ENCODE measurements at places on chromosomes 5 and 9. TPM values are rescaled to one million over a fixed set of nuclear protein-coding genes. Genes with fewer than 3 reads are reported as not detected.

GRCh38 chr5:7629561-7629960 lies 221.4 kb downstream of the CFAP90 start:
- H3K4me3 ChIP-seq = no peak overlapping the region
- peaks cover 74% of the 10 kb centered on the region for H3K36me3 ChIP-seq
- H3K4me1 ChIP-seq = peaks cover 17% of the 10 kb centered on the region
- DNase-seq = no peak

DNA sequence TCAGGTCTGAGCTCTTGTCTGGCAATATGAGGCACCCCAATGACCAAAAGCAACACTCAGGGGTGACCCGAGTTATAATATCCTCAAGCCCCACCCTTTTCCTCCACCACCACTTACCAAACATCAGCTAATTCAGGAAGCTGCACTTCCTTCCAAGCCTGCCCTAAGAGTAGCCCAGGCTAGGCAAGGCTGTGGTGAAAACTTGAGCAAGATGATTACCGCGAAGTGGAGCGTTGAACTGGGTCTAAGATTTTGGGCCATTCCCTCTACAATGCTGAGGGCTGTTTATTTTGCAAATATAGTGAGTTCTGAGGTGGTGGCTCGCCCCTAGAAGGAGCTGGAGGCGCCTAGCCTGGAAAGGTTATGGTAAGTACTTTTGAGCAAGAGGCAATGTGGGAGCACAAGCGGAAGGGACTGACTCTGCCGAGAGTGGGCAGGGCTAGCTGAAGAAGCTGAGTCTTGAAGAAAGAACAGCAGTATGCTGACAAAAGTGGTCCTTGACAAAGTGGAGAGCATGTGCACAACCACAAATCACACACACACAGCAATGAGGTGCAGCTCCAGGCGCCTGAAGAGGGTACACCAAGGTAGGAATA lies at the start of gene HK3:
TSS of gene HK3 (minus strand) at position 51 of the 596 bp plus-strand sequence. CDS start 3,187 bp downstream, outside the sequence.
- peaks cover 7% of the 10 kb centered on the region for H3K36me3 ChIP-seq
- H3K27me3 ChIP-seq = no peaks in the 10 kb centered on the region
- no peak within 1 kb of the TSS for H3K4me3 ChIP-seq
- no peak for DNase-seq
- peaks cover 11% of the 10 kb centered on the region for H3K4me1 ChIP-seq

- H3K27me3 ChIP-seq = peaks cover 3% of the 10 kb centered on the region
- DNase-seq = no peak
- H3K4me3 ChIP-seq = no peak overlapping the region
Measured at GRCh38 chr5:58599217-58599616, 16.3 kb downstream of the RAB3C start.

DNA sequence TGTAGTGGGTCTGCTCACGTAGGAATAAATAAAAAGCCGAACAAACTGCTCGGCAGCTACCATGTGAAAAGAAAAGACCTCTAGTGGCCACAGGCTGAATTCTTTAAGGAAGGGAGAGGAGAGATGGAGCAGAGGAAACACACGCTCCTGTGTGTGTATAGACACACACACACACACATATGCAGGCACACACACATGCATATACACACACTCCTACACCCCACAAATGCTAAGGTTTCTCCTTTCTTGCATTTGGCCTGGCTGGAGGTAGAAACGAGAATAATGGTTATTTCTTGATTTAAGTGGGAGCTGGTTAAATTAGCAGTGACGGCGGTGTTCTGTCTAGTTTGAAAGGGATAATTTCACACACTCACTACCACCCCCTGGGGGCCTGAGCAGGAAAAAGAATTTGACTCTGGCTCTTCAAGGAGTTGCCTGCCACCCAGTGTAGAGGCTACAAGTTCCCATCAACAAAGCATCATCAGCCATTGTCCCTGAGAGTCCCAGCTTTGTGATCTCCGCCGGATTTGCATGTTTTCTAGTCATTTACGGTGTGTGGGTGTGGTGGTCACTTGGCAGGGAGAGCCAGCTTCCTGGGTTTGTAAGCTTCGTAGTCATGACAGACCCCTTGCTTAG lies at the start of gene INSYN2B:
TSS of gene INSYN2B (minus strand) at position 78 of the 636 bp plus-strand sequence. CDS start 96,597 bp downstream, outside the sequence.
- H3K36me3 ChIP-seq = no peaks in the 10 kb centered on the region
- peak within 1 kb of the TSS; percentile 70 for H3K27ac ChIP-seq
- H3K4me1 ChIP-seq = peaks cover 50% of the 10 kb centered on the region

- H3K36me3 ChIP-seq = peaks cover 32% of the 10 kb centered on the region
- no peak for DNase-seq
- H3K4me3 ChIP-seq = no peak overlapping the region
- peak overlapping the region; percentile 71 for H3K27ac ChIP-seq
- H3K27me3 ChIP-seq = peaks cover 4% of the 10 kb centered on the region
- H3K4me1 ChIP-seq = peaks cover 33% of the 10 kb centered on the region
Measured at GRCh38 chr5:31861601-31862000, 222.7 kb downstream of the PDZD2 start.

GRCh38 chr5:173232499-173233346 lies 2.3 kb downstream of the NKX2-5 start:
- H3K36me3 ChIP-seq = no peaks in the 10 kb centered on the region
- H3K4me1 ChIP-seq = peaks cover 54% of the 10 kb centered on the region
- peak overlapping the region; percentile 51 for H3K4me3 ChIP-seq
- DNase-seq = peak; percentile 52
- H3K27me3 ChIP-seq = peaks cover 100% of the 10 kb centered on the region

GRCh38 chr9:27569406-27569805 lies 3.9 kb downstream of the C9orf72 start:
- peaks cover 2% of the 10 kb centered on the region for H3K27me3 ChIP-seq
- H3K27ac ChIP-seq = no peak overlapping the region
- peaks cover 22% of the 10 kb centered on the region for H3K4me1 ChIP-seq
- no peak for DNase-seq
- no peak overlapping the region for H3K4me3 ChIP-seq
- peaks cover 17% of the 10 kb centered on the region for H3K36me3 ChIP-seq

DNA sequence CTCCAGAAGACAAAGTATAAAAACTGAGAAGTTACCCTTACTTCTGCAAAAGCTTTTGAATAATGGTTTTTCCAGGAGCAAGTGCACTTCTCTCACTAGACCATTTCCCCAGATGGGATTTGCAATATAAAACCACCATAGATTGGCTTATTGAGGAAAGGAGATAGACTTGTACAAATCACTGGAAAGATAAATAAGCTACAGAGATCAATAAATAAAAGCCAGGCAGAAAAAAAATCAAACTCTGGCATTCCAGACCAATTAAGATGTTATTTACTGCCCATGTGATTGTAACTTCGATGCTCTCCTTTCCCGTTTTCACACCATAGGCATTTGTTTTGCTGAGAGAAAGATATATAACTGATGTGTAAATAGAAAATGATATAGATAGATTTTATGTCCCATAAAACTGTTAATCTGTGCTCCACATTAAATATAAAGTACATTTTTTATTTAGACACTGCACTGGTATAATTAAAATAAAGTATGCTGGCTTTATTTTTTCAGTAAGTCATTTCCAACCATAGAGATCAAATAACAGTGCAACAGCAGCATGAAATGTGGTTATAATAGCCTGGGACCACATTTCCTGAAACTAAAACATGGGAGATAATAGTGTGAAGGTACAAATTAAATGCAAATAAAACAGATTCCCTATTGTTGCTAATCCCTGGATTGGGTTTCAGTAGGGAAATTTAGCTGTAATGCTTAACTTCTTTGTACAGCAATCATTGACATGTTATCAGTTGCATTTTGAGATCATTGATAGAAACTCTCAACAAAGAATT lies 177.7 kb downstream of the NR2F1-AS1 start:
- H3K36me3 ChIP-seq = peaks cover 4% of the 10 kb centered on the region
- peaks cover 14% of the 10 kb centered on the region for H3K4me1 ChIP-seq
- no peaks in the 10 kb centered on the region for H3K27me3 ChIP-seq
- H3K4me3 ChIP-seq = no peak overlapping the region
- no peak overlapping the region for H3K27ac ChIP-seq

DNA sequence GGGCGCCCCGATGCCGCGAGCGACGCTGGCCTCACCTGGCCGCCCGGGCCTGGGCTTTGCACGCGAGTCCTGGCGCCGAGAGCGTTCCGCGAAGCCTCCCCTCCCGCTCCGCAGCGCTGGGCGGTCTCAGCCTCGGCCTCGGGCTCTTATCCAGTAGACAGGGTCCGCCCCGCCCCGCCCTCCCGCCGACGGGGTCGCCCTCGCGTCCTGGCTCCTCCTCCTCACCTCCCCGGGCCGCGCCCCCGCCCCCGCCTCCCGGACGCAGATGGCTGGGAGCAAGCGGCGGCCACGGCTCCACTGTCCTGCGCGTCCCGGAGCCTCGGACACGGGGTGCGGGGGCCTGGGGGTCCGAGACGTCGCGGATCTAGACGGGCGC lies at the start of gene SLC6A3:
TSS of gene SLC6A3 (minus strand) at position 128 of the 376 bp plus-strand sequence. CDS start 2,243 bp downstream, outside the sequence.
- peak within 1 kb of the TSS; percentile 69 for H3K4me3 ChIP-seq
- no peak within 1 kb of the TSS for H3K27ac ChIP-seq
- peaks cover under 1% of the 10 kb centered on the region for H3K36me3 ChIP-seq
- DNase-seq = peak; percentile 89

DNA sequence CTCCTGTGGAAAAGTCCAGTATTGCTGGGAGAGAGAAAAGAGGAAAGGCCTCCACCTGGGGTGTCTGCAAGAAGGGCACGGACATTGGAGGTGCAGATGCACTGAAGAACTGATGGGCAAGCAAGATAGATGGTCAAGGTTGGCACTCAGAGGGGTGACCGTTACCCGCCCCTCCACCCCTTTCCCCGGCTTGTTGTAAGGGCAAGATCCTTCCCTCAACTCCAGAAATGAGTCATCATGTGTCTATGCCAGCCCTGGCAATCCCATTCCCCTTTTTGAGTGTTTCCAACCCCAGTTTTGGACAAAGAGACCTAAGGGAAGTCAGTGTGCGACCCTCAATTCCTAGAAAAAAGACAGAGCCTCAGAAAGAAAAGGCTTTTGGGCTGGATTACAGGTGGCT lies 34.9 kb upstream of the ATP6V1G1 start:
- H3K4me3 ChIP-seq = no peak overlapping the region
- DNase-seq = no peak
- H3K27ac ChIP-seq = no peak overlapping the region
- H3K36me3 ChIP-seq = peaks cover 4% of the 10 kb centered on the region

- peaks cover 14% of the 10 kb centered on the region for H3K27me3 ChIP-seq
- no peak for DNase-seq
- peaks cover 4% of the 10 kb centered on the region for H3K4me1 ChIP-seq
Measured at GRCh38 chr9:130997395-130997684, 11.6 kb upstream of the LAMC3 start.

DNA sequence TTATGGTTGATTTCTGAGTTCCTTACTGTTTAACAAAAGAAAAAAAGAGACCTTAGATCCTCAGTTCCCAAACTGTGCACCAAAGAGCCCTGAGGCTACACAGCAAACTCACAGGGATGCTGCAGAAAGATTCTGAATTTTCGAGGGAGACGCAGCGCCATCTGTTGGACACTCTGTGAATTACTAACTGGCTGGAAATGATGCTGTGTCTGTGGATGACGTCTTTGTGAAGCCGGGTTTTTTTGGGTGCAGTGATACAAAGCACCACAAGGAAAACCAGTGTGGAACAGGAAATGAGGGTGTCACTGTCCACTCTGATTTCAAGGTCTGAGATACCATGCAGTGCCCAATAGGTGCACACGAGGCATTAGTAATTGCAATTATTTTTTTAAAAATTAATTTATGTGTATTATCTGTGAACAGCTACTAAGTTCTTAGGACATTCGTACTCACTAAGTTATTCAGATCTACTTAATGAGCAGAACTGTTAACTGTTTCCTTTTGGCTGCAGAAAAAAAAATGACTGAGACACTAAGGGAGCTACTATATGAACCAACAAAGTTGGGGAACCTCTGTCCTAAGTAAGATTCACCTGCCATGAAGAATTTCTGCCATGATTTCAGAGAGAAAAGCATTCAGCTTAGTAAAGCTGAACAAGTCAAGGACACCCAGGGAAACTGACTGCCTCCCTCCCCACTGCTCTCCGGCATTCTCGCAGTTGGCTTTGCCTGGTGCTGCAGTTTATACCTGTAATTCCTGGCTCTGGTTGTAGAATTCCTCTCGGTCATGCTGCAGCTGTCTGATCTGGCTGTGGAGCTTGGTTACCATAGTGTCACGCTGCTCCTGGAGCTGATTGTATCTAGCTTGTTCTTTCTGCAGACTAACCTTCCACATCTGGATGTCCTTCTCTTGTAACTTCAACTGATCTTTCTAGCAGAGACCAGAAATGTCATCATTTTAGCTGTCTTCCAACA lies 23.4 kb downstream of the SPACA9 start:
- peak; percentile 78 for DNase-seq
- H3K4me1 ChIP-seq = peaks cover 24% of the 10 kb centered on the region
- no peak overlapping the region for H3K4me3 ChIP-seq
- no peak overlapping the region for H3K27ac ChIP-seq
- H3K27me3 ChIP-seq = no peaks in the 10 kb centered on the region
- H3K36me3 ChIP-seq = peaks cover 41% of the 10 kb centered on the region

GRCh38 chr9:137046088-137046787 lies at the start of gene NPDC1:
TSS of gene NPDC1 (minus strand) at chr9:137046177. CDS start at chr9:137045989, 188 bp downstream.
- H3K4me1 ChIP-seq = peaks cover 10% of the 10 kb centered on the region
- peak within 1 kb of the TSS; percentile 77 for H3K4me3 ChIP-seq
- peaks cover 47% of the 10 kb centered on the region for H3K27me3 ChIP-seq
- peak; percentile 94 for DNase-seq
- H3K27ac ChIP-seq = no peak within 1 kb of the TSS

- no peak overlapping the region for H3K4me3 ChIP-seq
- DNase-seq = no peak
- H3K27me3 ChIP-seq = no peaks in the 10 kb centered on the region
- peaks cover 10% of the 10 kb centered on the region for H3K4me1 ChIP-seq
Measured at GRCh38 chr9:77707383-77708063, 59.4 kb upstream of the GNA14 start.

- no peak for DNase-seq
- H3K27me3 ChIP-seq = no peaks in the 10 kb centered on the region
- no peak overlapping the region for H3K4me3 ChIP-seq
Measured at GRCh38 chr5:164002214-164002613, 496.8 kb downstream of the MAT2B start.

- peaks cover 62% of the 10 kb centered on the region for H3K4me1 ChIP-seq
- no peaks in the 10 kb centered on the region for H3K27me3 ChIP-seq
- H3K4me3 ChIP-seq = no peak overlapping the region
Measured at GRCh38 chr5:111127453-111128195, 35.5 kb downstream of the WDR36 start.

GRCh38 chr5:154630410-154630809 lies 124.8 kb upstream of the LARP1 start:
- peaks cover 2% of the 10 kb centered on the region for H3K27me3 ChIP-seq
- H3K36me3 ChIP-seq = no peaks in the 10 kb centered on the region
- peaks cover 2% of the 10 kb centered on the region for H3K4me1 ChIP-seq
- no peak for DNase-seq
- no peak overlapping the region for H3K4me3 ChIP-seq
- no peak overlapping the region for H3K27ac ChIP-seq

DNA sequence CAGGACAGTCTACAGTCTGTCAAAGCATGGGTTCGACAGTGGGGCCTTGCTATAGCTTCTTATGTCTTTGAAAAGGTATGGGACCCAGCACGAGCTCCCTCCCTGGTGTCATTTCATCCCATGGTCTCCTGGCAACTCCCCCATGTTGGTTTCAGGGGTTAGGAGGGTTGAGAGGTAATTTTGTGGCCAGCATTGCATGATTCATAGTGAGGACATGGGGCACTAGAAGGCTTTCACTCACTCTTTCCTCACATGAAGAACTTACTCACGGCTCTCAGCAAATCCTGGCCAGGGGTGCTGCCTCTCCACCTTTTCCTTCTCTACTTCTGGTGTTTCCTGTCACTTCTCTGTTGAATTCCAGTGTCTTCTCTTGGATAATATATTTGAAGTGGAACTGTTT lies 134.7 kb upstream of the TNPO1 start:
- H3K27me3 ChIP-seq = no peaks in the 10 kb centered on the region
- no peak overlapping the region for H3K4me3 ChIP-seq
- H3K27ac ChIP-seq = no peak overlapping the region
- H3K4me1 ChIP-seq = no peaks in the 10 kb centered on the region
- H3K36me3 ChIP-seq = peaks cover 3% of the 10 kb centered on the region
- DNase-seq = no peak

Gene APBA1
- total RNA-seq = 0.94 TPM

Gene EIF4E1B
- 1.1 TPM for total RNA-seq

Gene GABRB2
- total RNA-seq = 0.79 TPM
